ENCODE measurements at places on chromosomes 6 and 20. TPM values are rescaled to one million over a fixed set of nuclear protein-coding genes. Genes with fewer than 3 reads are reported as not detected.

Gene TMEM244
- total RNA-seq, result not detected

Gene CDSN
- not detected for total RNA-seq

Gene RSPH4A
- 0.24 TPM for total RNA-seq

Gene OR12D3
- not detected for total RNA-seq

Gene LRRN4
- total RNA-seq, result not detected

Gene ADGRG6
- 0.51 TPM for total RNA-seq

Gene RUNX2
- total RNA-seq, result 25.3 TPM

Gene HLA-DPB1
- 4.7 TPM for total RNA-seq

Measured in osteocyte (in vitro differentiated cells).